Activated CD4-positive, alpha-beta T cell treated with anti-CD3 and anti-CD28 coated beads, Interleukin-2, amount 50 U/mL, for 1 hour (primary cell): ENCODE measurements at places on chromosomes 4 and X.

- DNase-seq: no peak
Observed at GRCh38 chr4:167052631-167053091, 181.6 kb downstream of the SPOCK3 start.

GRCh38 chr4:78293348-78293747 lies 236.2 kb downstream of the FRAS1 start:
- DNase-seq: no peak

GRCh38 chr4:84958434-84958833 lies 8.1 kb downstream of the WDFY3 start:
- DNase-seq: no peak

DNA sequence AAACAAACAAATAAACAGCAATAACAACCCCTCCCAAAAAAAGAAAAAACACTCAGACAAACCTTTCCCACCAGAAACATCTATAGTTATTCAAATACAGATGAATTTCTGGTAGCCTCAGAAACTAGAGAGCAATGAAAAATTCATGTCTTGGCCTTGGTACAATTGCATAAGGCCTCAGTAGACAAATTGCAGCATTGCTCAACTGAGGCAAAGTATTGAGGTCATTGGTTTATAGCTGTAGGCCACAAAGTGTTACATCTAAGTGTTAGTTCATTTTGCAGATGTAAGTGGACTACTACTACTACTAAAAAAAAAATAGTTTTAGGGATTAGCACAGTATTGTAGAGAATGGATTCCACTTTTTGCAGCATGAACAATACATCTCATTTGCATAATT lies 2268.3 kb downstream of the ARAP2 start:
- DNase-seq: no peak

- no peak for DNase-seq
Observed at GRCh38 chrX:56943264-56943663, 52.1 kb downstream of the SPIN3 start.

GRCh38 chr4:80334568-80334967 lies 962 bp upstream of the CFAP299 start:
- no peak for DNase-seq

DNA sequence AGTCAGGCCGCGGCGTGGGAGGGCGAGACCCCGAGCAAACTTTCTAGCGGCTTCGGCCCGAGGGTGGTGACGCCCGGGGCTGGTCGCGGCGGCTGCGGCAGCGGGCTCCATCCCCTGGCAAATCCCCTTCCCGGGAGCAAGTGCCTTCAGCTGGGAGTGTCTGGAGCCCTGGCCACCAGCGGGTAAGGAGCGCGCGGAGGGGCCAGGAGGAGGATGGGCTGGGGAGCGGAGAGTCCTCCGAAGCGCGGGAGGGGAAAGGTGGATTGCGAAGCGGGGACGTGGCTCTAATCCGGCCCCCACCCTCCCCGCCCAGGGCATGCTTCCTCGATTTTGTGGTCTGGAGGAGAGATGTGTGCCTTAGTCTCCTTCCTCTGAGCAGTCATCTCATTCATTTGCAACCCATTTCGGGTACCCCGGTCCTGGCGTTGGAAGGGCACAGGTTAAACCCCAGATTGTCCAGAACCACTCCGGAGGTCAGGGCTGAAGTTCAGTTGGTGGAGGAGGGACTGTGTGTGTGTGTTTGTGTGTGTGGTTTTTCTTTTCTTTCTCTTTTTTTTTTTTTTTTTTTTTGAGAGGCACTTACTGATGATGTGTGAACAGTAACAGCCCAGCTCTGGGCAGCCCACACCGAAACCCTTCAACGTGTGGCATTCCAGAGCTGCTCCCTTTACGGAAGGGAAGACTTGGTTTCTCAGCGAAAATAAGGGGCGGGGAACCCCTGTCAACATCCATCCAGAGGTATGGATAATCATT lies 516 bp downstream of the SGMS2 start:
- DNase-seq: no peak

DNA sequence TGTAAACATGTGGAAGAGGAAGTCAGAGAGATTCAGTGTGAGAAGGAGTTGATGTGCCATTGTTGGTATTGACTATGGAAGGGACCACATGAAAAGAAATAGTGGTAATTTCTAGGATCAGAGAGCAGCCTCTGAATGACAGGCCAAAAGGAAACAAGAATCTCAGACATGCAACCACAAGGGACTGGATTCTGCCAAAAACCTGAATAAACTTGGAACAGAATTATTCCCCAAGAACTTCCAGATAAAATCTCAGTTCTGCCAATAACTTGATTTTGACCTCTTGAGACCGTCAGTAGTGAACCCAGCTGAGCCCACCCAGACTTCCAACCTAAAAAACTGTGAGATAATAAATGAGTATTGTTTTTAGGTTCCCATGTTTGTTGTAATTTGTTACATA lies 653.6 kb upstream of the NR3C2 start:
- DNase-seq: no peak

GRCh38 chrX:16096141-16096540 lies 27.2 kb upstream of the GRPR start:
- no peak for DNase-seq

DNA sequence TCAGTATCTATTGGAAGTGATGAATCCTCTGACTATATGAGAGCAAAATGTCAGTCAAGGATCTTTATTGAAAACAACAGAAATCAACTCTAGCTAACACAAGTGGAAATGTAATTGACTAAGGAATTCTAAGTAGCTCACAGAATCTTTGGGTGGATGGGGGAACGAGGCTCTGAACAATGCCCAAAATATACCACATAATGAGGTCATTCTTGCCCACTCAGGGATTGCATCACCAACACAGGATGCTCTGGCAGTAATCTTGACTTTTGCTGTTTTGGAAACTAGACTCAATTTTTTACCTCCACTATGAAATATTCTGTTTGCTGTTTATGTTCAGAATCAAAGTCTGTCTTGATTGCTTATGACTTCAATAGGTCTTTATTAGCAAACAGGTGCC lies 127.4 kb upstream of the UNC5C start:
- DNase-seq: no peak

DNA sequence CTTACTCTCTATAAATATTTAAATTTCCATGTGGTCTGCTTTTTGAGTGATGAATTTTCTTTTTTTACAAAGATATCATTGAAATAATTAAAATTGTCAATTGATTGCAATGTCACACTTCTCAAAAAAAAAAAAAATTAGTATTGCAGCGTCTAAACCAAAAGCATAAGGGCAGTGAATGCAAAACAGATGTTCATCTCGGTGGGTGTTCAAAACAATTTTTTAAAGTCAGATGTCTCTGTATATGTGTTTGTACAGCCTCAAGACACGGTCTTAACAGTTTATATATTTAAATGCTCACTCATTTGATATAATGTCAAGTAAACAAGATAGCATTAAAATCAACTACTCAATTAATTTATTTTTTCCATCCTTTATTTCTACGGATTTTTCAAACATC lies 52.3 kb downstream of the PALLD start:
- DNase-seq: no peak

DNA sequence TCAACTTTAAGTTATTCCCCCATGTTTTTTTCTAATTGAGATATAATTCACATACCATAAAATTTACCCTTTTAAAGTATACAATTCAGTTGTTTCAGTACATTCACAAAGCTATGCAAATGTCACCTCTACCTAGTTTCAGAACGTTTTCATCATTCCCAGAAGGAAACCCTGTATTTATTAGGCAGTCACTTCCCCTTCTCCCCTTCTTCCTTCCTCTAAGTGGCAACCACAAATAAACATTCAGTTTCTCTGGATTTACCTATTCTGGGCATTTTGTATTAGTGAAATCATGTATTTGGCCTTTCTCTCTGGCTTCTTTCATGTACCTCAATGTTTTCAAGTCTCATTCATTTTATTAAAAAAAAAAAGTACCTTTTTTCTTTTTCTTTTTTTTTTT lies 101.9 kb downstream of the TET2 start:
- DNase-seq: no peak
